Thoracic aorta (tissue), 2 donors: ENCODE measurements at places on chromosomes 5 and 9.

DNA sequence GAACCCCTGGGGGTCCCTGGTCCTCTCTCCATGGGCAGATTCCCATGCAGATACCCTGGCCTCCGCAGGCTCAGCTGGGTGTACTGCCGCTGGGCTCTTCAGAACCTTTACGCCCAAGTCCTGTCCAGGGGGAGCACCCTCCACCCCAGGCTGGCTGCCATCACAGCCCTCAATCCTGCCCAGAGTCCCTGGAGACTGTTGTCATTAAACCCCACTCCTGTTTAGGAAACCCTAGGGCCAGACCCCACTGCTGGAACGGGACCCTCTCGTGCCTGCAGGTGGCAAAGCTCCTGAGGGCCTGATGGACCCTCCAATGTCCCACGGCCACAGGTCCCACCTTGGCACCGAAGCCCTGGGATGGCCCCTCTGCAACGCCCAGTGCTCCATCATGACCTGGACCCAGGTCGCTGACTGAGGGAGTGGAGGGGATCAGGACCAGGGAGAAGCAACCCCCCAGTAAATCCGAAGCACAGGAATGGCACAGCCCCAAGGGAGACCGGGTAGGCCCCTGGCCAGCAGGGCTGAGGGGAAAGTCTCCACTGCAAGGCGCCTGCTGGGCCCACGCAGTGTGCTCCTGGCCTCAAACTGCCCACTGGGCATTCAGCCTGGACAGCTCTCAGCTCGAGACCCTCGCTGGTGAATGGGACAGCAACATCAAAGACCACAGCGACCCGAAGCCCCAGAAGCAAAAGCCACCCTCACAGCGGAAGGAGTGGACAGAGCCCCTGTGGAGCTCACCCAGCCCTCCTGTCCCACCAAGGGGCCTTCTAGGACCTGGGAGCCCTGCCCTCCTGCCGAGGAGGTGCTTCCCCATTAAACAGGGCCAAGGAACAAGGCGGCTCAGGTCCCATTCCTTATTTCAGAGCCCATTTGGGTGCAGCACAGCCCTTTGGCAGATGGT, 8.3 kb downstream of the ZDHHC11B start:
- H3K27me3 ChIP-seq: no peaks in the 10 kb centered on the region
- H3K4me1 ChIP-seq: no peaks in the 10 kb centered on the region
- H3K27ac ChIP-seq: no peak overlapping the region

DNA sequence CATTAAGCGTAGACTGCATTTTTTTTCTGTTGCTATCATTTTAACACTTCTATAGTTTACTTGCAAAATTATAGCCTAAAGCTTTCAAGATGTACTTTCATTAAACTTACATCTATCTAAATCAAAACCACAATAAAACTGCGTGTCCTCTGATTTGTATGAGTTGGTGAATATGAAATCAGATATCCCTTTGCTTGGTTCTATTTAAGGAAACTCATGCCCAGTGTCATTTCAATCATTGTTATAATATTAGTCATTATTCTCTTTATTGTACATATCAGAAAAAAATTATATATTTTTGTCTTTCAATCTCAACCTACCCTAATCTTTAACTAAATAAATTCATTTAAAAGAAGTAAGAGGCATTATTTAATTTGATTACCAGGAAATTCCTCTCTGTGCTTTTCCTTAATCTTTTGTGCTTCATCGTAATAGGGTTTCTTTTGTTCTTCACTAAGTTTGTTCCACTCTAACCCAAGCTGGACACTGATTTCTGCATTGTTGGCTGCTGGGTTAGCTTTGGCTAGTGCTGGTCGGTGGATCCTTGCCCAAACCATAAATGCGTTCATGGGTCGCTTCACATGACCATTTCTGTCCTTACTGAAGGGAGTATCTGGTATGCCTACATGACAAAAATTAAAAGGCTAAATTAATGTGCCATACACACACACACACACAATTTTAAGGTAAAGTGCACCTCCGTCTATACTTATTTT, 3.8 kb downstream of the SOX30 start:
- no peaks in the 10 kb centered on the region for H3K36me3 ChIP-seq
- no peaks in the 10 kb centered on the region for H3K27me3 ChIP-seq
- no peak for DNase-seq
- peaks cover 8% of the 10 kb centered on the region for H3K4me1 ChIP-seq
- H3K27ac ChIP-seq: no peak overlapping the region

DNA sequence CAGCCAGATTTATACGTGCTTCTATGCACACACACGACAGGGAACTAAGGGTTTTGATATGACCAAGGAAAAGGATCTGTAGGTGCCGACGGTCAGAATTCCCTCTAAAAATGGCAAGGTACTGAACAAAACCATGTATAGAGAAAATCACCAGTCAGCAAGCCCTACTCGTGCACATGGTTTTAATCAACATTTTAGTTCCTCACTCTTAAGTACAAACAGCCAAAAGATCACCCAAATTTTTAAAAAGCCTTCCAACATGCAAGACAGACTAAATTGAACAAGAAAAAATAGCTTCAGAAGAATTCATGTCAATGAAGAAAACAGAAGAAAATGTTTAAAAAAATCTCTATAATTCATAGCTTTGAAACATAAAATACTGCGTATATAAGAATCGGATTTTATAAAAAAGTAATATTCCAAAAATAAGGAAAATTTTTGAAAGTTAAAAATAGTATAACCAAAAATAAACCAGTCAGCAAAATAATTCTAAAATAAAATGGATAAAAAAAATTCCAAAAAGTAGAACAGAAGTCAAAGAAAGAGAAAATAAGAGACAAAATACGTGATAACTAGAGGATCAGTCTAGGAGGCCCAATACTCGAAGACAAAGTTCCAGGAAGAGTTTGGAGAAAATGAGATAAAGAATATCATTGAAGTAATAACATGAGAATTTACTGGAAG, 43.0 kb upstream of the KCNV2 start:
- no peaks in the 10 kb centered on the region for H3K27me3 ChIP-seq
- no peak for DNase-seq
- H3K27ac ChIP-seq: no peak overlapping the region
- H3K4me1 ChIP-seq: peaks cover 13% of the 10 kb centered on the region
- no peak overlapping the region for H3K4me3 ChIP-seq
- H3K36me3 ChIP-seq: no peaks in the 10 kb centered on the region

DNA sequence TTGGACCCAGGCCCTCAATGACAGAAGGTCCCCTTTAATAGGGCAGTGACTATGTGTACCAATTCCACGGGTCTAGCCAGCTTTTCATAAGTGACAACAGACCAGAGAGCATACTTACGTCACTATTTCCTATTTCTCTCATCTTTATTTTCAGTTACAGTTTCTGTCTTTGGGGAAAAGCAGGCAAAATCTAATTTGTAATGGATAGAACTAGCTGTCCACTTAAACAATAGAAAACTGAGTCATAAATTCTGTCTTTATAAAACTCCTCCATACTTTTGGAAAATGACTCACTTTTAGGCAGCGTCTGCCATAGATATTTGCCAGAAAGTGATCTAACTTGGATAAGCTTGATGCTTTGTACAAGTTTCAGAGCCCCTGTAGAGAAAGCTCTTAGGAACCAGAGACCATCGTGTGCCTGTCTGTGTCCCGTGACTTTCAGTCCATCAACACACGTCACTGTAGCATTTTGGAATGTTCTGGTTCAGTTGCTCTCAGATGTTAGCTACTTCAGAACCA, 101.9 kb downstream of the F2RL2 start:
- H3K4me1 ChIP-seq: no peaks in the 10 kb centered on the region
- H3K4me3 ChIP-seq: no peak overlapping the region
- H3K27ac ChIP-seq: no peak overlapping the region
- DNase-seq: no peak

- H3K4me1 ChIP-seq: no peaks in the 10 kb centered on the region
- no peak overlapping the region for H3K4me3 ChIP-seq
- no peak for DNase-seq
- H3K36me3 ChIP-seq: no peaks in the 10 kb centered on the region
- no peak overlapping the region for H3K27ac ChIP-seq
Measured at GRCh38 chr5:122222580-122222979, 89.5 kb upstream of the SNCAIP start.

GRCh38 chr5:132773601-132774355, 3.3 kb downstream of the SEPTIN8 start:
- DNase-seq: no peak
- peak overlapping the region; percentile 85 for H3K27ac ChIP-seq
- H3K27me3 ChIP-seq: no peaks in the 10 kb centered on the region
- H3K36me3 ChIP-seq: no peaks in the 10 kb centered on the region
- peaks cover 83% of the 10 kb centered on the region for H3K4me1 ChIP-seq

DNA sequence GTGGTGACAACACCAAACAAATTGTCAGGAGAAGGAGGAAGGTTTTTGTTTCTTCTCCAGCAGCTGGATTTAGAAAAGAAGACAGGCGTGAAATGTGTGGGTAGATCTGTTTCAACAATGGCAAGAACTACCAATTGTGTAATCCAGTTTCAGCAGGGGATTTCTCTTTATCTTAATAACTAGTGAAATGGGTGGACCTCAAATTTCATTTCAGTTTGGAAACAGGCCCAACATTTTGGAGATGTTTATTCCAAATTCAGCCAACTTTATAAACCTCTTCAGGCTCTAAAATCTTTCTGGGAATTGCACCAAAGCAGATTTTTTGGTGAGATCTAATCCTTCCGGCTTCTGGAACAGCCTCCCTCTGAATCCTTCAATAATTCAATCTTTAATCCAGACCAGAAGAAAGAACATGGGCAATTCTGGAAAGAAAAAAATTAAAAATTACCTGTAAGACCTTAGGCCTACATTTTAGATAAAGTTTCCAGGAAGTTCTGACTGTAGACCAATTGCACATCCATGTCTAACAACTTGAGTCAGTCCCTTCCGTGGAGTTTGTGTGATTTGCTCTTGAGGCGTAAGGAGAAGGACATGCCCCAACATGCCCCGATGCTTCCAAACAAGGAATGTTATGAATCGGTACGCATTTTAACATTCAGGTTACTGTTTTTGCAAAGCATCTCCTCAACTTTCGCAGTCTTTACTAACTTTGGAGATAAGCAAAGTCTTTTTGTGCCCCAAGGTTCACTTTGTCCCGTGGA, 423.6 kb downstream of the IRX1 start:
- no peak for DNase-seq
- H3K36me3 ChIP-seq: no peaks in the 10 kb centered on the region
- no peaks in the 10 kb centered on the region for H3K27me3 ChIP-seq
- H3K27ac ChIP-seq: peak overlapping the region; percentile 45
- no peak overlapping the region for H3K4me3 ChIP-seq

GRCh38 chr5:131462454-131462853, 172.6 kb downstream of the RAPGEF6 start:
- no peak overlapping the region for H3K27ac ChIP-seq
- no peak for DNase-seq
- H3K4me1 ChIP-seq: no peaks in the 10 kb centered on the region
- H3K4me3 ChIP-seq: no peak overlapping the region

GRCh38 chr9:22169243-22169642, 160.1 kb upstream of the CDKN2B start:
- no peaks in the 10 kb centered on the region for H3K36me3 ChIP-seq
- peak overlapping the region; percentile 28 for H3K27ac ChIP-seq

DNA sequence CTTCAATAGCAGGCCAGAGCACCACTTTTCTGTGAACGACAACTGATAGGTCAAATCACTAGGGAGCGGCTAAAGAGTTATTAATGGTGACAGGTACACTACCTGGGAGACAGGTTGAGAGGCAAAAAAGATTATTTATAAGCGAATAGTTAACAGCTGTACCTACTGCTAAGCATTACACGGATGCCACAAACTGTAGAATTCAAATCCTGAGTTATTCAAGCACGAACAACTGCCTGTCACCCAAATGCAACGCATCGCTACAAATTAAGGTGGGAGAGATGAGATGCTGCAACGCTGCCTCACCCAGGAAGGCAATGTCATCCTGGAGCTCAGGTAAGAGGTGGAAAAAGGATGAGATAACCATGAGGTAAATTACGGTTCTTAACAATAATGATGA, 342.9 kb downstream of the BNC2 start:
- no peaks in the 10 kb centered on the region for H3K36me3 ChIP-seq
- H3K4me3 ChIP-seq: no peak overlapping the region
- no peaks in the 10 kb centered on the region for H3K27me3 ChIP-seq
- DNase-seq: no peak
- H3K4me1 ChIP-seq: peaks cover 3% of the 10 kb centered on the region
- H3K27ac ChIP-seq: no peak overlapping the region

GRCh38 chr9:121801579-121801978, 150.1 kb downstream of the DAB2IP start:
- no peak overlapping the region for H3K4me3 ChIP-seq
- no peaks in the 10 kb centered on the region for H3K27me3 ChIP-seq
- no peak for DNase-seq
- no peak overlapping the region for H3K27ac ChIP-seq

- no peaks in the 10 kb centered on the region for H3K4me1 ChIP-seq
- H3K4me3 ChIP-seq: no peak overlapping the region
- H3K27ac ChIP-seq: no peak overlapping the region
- H3K36me3 ChIP-seq: no peaks in the 10 kb centered on the region
- H3K27me3 ChIP-seq: no peaks in the 10 kb centered on the region
- no peak for DNase-seq
Measured at GRCh38 chr9:131851414-131851813, 111.5 kb upstream of the RAPGEF1 start.

- no peaks in the 10 kb centered on the region for H3K27me3 ChIP-seq
- H3K4me3 ChIP-seq: no peak overlapping the region
- no peak overlapping the region for H3K27ac ChIP-seq
- H3K4me1 ChIP-seq: no peaks in the 10 kb centered on the region
Measured at GRCh38 chr5:3033033-3033755, 281.7 kb upstream of the IRX2 start.

GRCh38 chr5:172423379-172424110, 30.8 kb downstream of the SH3PXD2B start:
- H3K36me3 ChIP-seq: peaks cover 7% of the 10 kb centered on the region
- H3K4me1 ChIP-seq: peaks cover 45% of the 10 kb centered on the region
- no peak overlapping the region for H3K4me3 ChIP-seq

- H3K4me1 ChIP-seq: peaks cover 51% of the 10 kb centered on the region
- DNase-seq: no peak
- no peaks in the 10 kb centered on the region for H3K27me3 ChIP-seq
- no peak overlapping the region for H3K4me3 ChIP-seq
Measured at GRCh38 chr5:55638051-55638450, 74.1 kb downstream of the SLC38A9 start.

DNA sequence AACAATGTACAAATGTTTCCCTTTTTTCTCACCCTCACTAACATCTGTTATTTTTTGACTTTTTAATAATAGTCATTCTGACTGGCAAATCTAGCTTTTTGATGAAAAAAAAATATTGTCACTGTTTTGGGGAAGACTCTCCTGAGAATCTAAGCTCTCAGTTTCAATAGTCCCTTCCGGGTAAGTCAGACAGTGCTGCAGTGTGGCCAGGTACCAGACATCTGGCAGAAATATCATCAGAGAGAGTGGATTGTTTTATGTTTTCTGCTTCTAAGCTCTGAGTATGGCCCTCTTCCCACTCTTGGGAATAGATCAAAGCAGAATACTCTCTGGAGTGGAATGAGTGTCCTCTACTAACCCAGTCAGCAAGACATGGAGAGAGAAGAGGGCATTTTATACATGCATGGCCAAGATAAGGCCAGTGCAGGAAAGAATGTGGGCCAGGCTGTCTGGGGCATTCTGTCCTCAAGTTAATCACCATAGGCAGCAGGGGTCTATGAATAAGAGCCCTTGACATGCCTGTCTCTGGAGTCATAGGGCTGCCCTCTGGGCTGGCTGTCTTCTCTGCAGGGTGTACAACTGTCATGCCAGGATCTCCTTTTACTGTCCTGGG, 38.5 kb upstream of the OR2S2 start:
- no peaks in the 10 kb centered on the region for H3K4me1 ChIP-seq
- H3K27ac ChIP-seq: no peak overlapping the region
- no peak for DNase-seq
- H3K36me3 ChIP-seq: no peaks in the 10 kb centered on the region
- H3K27me3 ChIP-seq: no peaks in the 10 kb centered on the region
